CD8-positive, alpha-beta memory T cell (primary cell): ENCODE measurements at places on chromosomes 3 and 15. TPM values are rescaled to one million over a fixed set of nuclear protein-coding genes. Genes with fewer than 3 reads are reported as not detected.

DNA sequence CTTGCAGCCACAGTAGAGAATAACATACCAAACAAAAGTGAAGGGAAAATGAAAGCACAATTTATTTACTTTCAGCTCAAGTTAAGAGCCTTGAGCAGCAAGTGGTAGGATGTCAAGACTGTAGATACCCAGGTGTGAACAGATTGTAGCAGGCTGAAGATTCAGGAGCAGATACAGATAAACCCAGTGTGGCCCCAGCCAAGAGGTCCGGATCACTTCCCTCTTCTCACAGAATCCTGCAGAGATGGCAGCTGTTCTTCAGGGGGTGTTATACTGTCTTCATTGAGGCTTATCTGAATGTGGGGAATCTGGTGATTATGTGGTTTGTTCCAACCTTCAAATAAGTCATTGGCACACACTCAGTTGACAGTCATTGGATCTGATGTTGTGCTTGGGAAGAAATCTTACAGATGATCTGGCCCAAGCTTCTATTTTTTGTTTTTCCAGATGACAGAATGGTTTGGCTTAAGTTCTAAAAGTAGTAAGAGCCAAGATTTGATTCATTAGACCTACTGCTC is 2.2 kb downstream of the STARD9 start:
- H3K36me3 ChIP-seq: no peaks in the 10 kb centered on the region
- no peaks in the 10 kb centered on the region for H3K27me3 ChIP-seq
- H3K4me3 ChIP-seq: no peak overlapping the region
- DNase-seq: no peak

Gene NDUFAF3
- 86.3 TPM for total RNA-seq

Gene APBA2
- total RNA-seq: 18.0 TPM

DNA sequence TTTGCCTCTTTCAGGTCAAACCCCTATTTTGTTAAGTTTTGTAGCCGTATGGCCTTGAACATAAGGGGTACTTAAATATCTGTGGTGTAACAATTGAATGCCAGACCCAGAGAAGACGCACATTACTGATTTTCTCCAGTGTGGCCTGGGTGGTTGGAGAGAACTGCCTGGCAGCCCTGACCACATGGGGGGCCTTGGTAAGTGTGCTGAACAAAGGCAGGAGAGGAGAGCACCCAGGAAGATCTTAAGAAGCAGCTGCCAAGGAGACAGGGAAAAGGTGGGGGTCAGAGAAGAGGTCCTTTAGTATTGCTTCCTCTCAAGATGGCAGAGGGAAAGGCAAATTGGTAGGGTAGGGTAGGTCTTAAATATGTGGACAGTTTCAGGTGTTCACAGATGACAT is 35.7 kb downstream of the TRANK1 start:
- H3K27ac ChIP-seq: peak overlapping the region; percentile 81
- H3K36me3 ChIP-seq: no peaks in the 10 kb centered on the region
- H3K4me3 ChIP-seq: peak overlapping the region; percentile 88
- DNase-seq: no peak
- no peaks in the 10 kb centered on the region for H3K27me3 ChIP-seq

DNA sequence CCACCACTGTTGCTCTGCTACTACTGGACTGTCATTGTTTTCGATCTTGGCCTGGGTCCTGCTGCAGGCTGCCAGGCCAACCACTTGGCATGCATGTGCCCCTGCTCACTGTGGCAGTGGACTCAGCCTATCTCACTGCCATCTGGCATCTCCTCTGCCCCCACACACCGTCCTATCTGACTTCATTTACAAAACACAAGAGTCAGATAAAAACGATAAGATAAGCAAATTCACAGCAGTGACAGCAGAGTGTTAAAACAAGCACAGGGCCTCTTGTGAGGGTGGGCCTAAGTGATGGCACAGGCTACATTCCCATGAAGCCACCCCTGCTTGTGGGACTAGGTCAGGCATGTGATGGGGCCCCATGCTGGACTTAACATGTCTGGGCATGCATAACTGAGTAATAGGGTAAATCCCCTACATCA is 68.1 kb downstream of the CRYGS start:
- no peak for DNase-seq
- H3K27me3 ChIP-seq: no peaks in the 10 kb centered on the region

Gene LNP1
- total RNA-seq: 1.5 TPM

- no peaks in the 10 kb centered on the region for H3K36me3 ChIP-seq
- DNase-seq: no peak
- H3K4me3 ChIP-seq: no peak overlapping the region
Observed at GRCh38 chr15:88736204-88736603, 67.0 kb upstream of the ACAN start.

Gene CCR9
- 7.3 TPM for total RNA-seq

Gene PLCH1
- total RNA-seq: not detected

Gene SIDT1
- 14.8 TPM for total RNA-seq

Gene C3orf20
- 0.18 TPM for total RNA-seq

Gene PIERCE2
- total RNA-seq: 0.44 TPM

Gene ETFA
- total RNA-seq: 176 TPM

Gene REC114
- not detected for total RNA-seq

Gene SLC35G2
- 2.7 TPM for total RNA-seq

DNA sequence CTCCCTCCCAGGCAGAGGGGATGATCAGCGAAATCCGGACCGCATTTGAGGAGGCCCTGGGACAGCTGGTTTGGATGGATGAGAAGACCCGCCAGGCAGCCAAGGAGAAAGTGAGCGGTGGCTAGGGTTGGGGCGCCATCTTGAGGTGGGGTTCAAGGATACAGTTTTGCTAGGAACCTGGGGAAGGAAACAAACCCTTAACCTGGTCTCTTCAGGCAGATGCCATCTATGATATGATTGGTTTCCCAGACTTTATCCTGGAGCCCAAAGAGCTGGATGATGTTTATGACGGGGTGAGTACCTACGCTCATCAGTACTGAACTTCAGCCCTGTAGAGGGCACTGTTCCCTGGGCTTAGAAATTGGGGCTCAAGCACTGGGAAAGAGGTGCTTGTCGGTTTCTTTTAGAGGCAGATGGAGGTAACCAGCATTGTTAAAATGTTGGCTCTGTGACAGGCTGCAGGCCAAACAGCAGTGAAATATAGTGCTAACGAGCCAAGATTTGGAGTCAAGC is 9.6 kb upstream of the PSMD2 start:
- peak; percentile 32 for DNase-seq
- H3K27ac ChIP-seq: no peak overlapping the region
- no peaks in the 10 kb centered on the region for H3K36me3 ChIP-seq
- no peak overlapping the region for H3K4me3 ChIP-seq
- no peaks in the 10 kb centered on the region for H3K27me3 ChIP-seq

Gene EIF4E3
- 24.1 TPM for total RNA-seq

Gene SI
- not detected for total RNA-seq

DNA sequence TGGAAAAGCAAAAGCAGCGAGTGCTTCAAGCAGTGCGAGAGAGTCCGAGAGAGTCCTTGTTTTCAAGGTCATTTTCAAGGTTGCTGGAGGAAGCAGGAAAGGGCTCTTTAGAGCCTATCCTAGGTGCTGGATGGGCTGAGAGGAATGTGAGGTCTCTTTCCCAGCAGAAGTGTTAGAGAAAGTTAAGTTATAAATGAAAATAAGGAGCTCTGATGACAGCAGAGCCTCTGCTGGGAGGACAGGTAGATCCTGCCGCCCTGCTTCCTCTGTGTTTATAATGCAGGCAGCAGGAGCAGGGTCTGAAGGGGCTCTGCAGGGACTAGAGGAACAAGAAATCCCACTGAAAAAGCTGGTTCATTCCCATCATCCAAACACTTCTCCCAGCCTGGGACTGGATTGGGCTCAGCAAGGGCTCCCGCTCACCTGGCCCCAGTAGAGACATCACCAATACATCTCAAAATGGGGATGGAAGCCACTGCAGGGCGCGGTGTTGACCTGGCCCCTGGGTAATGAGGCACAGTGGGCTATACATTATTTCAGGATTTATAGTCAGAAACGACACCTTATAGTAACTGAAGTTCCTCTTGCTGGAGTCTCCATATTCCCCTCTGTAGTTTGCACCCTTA is 41.5 kb upstream of the RAB6B start:
- H3K27ac ChIP-seq: no peak overlapping the region
- no peak for DNase-seq
- H3K27me3 ChIP-seq: no peaks in the 10 kb centered on the region
- no peaks in the 10 kb centered on the region for H3K4me1 ChIP-seq

DNA sequence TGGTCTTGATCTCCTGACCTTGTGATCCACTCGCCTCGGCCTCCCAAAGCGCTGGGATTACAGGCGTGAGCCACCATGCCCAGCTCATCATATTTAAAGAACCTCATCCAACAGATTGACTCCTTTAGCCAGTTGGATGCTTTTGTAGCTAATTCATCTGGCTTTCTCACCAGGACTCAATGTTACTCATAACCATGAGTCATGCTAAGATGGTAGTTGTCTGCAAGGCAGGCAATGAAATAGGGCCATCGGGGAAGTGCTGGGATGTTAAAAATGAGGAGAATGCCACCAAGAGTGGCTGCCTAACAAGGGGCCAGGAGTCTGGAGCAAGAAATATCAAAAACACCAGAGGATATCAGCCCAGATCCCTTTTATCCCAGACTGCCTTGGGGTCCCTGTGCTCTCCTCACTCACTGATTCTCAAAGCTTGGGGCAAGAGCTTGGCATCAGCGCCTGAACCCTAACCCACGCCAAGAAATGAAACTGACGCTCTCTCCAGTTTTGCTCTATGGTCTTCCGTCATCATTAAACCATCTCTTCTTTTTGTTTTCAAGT is 7.4 kb upstream of the PCOLCE2 start:
- no peak overlapping the region for H3K27ac ChIP-seq
- H3K27me3 ChIP-seq: peaks cover 3% of the 10 kb centered on the region
- no peak for DNase-seq
- H3K36me3 ChIP-seq: no peaks in the 10 kb centered on the region
- no peak overlapping the region for H3K4me3 ChIP-seq

DNA sequence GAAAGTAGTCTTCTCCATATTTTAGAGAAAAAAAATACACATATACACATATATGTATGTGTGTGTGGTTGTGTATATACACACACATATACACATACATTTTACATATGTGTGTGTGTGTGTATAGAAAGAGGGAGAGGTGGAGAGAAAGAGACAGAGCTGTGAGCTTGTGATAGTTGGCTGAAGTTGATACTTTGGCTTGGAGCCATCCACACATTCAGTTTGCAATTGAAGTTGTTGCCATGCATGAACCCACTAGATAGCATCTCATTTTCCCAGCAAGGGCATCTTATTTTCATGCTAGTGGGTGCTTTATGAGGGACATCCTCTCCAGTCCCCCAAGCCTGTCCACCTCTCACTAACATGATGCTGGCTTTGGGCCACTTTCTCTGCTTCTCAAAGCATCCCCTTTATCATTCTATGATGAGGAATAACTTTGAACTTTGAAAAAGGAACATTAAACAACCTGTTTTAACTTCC is 228.6 kb downstream of the ZNF621 start:
- no peaks in the 10 kb centered on the region for H3K27me3 ChIP-seq
- H3K27ac ChIP-seq: no peak overlapping the region
- H3K4me1 ChIP-seq: no peaks in the 10 kb centered on the region
- no peaks in the 10 kb centered on the region for H3K36me3 ChIP-seq

DNA sequence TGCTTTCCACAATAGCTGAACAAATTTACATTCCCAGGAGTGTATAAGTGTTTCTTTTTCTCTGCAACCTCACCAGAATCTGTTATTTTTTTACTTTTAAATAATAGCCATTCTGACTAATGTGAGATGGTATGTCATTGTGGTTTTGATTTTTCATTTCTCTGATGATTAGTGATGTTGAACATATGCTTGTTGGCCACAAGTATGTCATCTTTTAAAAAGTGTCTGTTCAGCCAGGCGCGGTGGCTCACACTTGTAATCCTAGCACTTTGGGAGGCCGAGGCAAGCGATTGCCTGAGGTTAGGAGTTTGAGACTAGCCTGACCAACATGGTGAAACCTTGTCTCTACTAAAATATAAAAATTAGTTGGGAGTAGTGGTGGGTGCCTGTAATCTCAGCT is 619.3 kb downstream of the SI start:
- no peaks in the 10 kb centered on the region for H3K36me3 ChIP-seq
- no peak overlapping the region for H3K4me3 ChIP-seq
- DNase-seq: no peak
- H3K27ac ChIP-seq: no peak overlapping the region
- H3K4me1 ChIP-seq: no peaks in the 10 kb centered on the region

DNA sequence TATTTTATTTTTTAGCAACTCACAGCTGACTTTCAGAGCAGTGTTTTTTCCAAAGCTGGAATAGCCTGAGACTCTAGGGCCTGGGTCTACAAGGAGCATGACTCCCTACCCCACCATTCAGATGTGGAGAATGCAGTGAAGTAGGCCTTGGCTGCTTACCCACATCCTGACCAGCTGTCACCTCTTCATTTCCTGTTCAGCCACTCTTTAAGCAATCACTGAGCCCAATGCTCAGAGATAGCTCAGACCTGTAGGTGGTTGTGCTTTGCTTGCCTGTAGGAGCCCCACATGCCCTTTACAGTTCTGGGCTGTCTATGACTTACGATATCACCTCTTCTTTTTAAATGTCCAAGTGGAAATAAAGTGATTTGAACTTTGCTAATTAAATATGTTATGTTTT is 148.1 kb downstream of the NEK11 start:
- H3K4me3 ChIP-seq: no peak overlapping the region
- H3K36me3 ChIP-seq: no peaks in the 10 kb centered on the region
- peaks cover 19% of the 10 kb centered on the region for H3K4me1 ChIP-seq
- no peaks in the 10 kb centered on the region for H3K27me3 ChIP-seq
- no peak for DNase-seq

Gene RFTN1
- total RNA-seq: 125 TPM

DNA sequence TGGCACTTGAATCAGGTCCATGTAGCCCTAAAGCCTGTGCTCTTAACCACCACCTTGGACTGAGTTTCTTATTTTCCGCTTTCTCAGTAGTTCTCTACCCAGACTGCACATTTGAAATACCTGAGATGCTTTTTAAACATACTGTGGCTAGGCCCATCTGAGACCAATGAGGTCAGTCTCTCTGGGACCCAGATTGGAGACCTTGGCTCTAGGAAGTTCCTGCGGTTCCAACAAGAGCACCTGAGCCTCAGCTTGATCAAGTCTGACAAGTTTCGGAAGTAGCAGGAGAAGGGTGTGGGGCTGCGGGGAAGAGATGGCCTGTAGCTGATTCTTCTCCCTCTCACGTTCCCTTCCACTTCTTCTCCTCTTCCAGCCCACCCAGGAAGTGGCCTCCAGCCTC is 11.5 kb upstream of the TSEN2 start:
- no peaks in the 10 kb centered on the region for H3K36me3 ChIP-seq
- no peak for DNase-seq
- no peak overlapping the region for H3K27ac ChIP-seq
- H3K4me1 ChIP-seq: no peaks in the 10 kb centered on the region

Gene LEKR1
- total RNA-seq: 0.64 TPM

DNA sequence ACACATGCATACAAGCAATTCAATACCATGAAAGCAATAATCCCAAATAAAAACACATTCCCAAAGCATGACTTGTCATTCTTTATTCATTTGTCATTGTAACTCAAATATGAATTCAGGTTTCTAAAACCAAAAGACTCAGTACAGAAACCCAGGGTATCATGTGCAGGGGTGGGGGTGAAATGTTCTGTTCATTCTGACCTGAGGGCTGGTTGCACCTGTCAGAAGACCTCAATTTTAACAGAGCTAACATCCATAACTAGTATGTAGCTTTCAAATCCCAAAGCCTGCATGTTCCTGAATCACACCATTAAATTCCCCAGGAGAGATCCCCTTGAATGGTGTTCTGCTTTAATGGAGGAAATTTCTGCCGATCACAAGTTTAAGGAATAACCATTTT is 738.7 kb downstream of the MCTP2 start:
- no peak for DNase-seq
- H3K4me1 ChIP-seq: no peaks in the 10 kb centered on the region
- no peaks in the 10 kb centered on the region for H3K36me3 ChIP-seq
- no peaks in the 10 kb centered on the region for H3K27me3 ChIP-seq

Gene NRG4
- not detected for total RNA-seq
